ENCODE measurements at places on chromosomes 3 and 15. TPM values are rescaled to one million over a fixed set of nuclear protein-coding genes. Genes with fewer than 3 reads are reported as not detected.

The CNTN6 gene
- polyA plus RNA-seq, result not detected

The JAGN1 gene
- 44.9 TPM for polyA plus RNA-seq

The TMEM40 gene
- not detected for polyA plus RNA-seq

- no peak overlapping the region for H3K4me3 ChIP-seq
- peak; percentile 16 for DNase-seq
- H3K27ac ChIP-seq, result no peak overlapping the region
- H3K36me3 ChIP-seq, result no peaks in the 10 kb centered on the region
- H3K4me1 ChIP-seq, result no peaks in the 10 kb centered on the region
- H3K27me3 ChIP-seq, result no peaks in the 10 kb centered on the region
These were observed 116.2 kb upstream of the KCNMB2 start for GRCh38 chr3:178420033-178420432.

DNA sequence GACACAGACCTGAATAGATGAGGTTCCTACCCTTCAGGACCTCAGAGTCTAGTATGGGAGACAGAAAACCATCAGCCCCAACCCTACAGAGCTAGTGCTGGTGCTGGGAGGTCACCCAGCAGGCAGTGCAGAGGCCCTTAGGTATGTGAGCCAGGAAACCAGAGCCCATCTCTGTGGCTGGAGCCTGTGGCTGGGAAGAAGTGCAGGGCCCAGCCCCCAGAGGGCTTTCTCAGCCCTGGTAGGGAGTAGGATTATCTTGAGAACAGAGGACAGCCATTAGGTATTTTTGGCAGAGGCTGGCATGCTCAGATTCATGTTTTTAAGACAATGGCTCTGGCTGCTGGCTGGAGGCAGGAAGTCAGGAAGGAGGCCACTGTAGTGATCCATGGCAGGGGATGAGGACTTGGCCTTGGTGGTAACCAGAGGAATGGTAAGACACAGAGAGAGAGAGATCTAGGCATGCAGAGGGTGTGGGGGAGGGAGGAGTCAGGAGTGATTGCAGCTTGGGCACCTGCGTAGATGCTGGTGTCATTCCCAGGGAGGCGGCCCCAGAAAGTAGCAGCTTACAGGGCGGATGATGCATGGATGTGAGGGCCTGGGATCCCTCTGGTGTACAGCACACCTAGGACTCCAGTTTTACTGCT, 220.9 kb upstream of the EIF1B start:
- H3K27ac ChIP-seq, result no peak overlapping the region
- DNase-seq, result no peak
- no peaks in the 10 kb centered on the region for H3K27me3 ChIP-seq
- no peaks in the 10 kb centered on the region for H3K4me1 ChIP-seq

DNA sequence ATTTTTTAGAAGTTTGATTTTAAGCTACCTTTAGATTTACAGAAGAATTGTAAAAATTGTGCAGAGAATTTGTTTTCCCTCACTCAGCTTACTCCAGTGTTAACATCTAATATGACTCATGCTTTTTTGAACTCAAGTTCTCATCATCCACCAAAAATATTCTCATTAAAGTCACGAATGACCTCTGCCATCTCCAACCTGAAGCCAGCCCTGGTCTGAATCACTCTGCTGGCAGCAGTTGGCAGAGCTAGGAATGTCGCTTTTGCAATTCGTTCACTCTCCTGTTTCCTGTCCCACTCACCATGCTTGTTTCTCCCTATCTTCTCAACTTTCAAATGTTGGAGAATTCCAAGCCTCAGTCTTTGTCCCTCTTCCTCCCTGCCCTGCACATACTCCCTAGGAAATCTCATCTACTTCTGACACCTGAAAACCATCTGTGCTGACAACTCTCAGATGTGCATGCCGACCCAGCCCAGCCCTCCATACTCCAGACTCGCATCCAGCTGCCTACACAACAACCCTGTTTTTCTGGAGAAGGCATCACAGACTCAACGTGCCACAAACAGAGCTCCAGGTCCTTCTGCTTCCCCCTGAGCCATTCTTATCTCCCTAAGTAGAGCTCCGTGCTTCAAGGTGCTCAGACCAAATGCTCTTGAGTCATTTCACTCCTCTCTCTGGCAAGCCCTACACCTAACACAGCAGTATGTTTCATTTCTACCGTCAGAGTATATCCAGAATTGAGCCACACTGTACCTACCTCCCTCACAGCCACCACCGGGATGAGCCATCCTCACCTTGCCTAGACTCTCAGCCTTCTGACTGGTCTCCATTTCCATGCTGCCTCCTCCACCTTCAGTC, 24.9 kb downstream of the PRR23E start:
- no peaks in the 10 kb centered on the region for H3K27me3 ChIP-seq
- no peaks in the 10 kb centered on the region for H3K36me3 ChIP-seq
- no peak overlapping the region for H3K27ac ChIP-seq
- no peak overlapping the region for H3K4me3 ChIP-seq
- DNase-seq, result no peak

GRCh38 chr15:74540161-74540760, 759 bp upstream of the ARID3B start:
- DNase-seq, result no peak
- H3K27ac ChIP-seq, result peak overlapping the region; percentile 91
- H3K27me3 ChIP-seq, result no peaks in the 10 kb centered on the region
- H3K36me3 ChIP-seq, result no peaks in the 10 kb centered on the region
- H3K4me1 ChIP-seq, result peaks cover 10% of the 10 kb centered on the region

DNA sequence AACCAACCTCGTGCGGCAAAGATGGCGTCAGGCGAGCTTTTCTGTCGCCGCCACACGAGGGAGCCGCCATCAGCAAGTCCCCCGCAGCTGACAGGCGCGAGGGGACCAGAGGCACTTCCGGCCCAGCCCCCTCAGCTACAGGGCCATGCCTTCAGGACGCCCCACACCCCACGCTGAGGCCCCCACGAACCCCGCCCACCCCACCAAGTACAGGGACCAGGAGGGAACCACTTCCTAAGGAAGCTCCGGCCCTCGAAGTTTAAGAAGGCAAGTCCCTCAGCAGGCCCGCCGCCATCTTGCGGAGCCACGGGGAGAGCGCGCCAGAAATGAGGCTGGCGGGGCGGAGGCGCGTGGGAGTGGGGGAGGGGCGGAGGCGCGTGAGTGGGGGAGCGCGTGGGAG, 790 bp downstream of the DAZL start:
- no peaks in the 10 kb centered on the region for H3K27me3 ChIP-seq
- H3K36me3 ChIP-seq, result no peaks in the 10 kb centered on the region
- H3K4me3 ChIP-seq, result no peak overlapping the region

DNA sequence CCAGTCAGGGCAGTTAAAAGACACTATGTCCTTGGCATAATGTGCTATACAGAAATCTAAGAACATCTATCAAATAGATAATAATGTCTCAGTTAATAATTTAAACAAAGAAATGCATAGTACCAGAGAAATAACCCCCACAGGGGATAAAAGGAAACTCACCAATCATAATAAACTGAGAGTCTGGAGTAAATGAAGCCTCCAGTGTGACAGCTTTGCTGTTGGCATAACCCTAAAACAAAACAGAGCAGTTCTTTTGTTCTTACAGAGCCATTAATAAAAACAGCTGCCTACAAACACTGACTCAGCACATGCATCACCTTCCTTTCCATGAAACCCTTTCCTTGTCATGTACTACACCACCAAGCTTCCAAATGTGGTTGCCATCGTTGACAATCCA, 13.5 kb downstream of the PPM1M start:
- H3K4me3 ChIP-seq, result no peak overlapping the region
- no peak overlapping the region for H3K27ac ChIP-seq
- H3K36me3 ChIP-seq, result peaks cover 30% of the 10 kb centered on the region
- no peak for DNase-seq
- no peaks in the 10 kb centered on the region for H3K27me3 ChIP-seq

GRCh38 chr3:89360156-89360555, 252.7 kb downstream of the EPHA3 start:
- no peak overlapping the region for H3K4me3 ChIP-seq
- H3K36me3 ChIP-seq, result no peaks in the 10 kb centered on the region
- H3K27ac ChIP-seq, result no peak overlapping the region
- no peak for DNase-seq
- no peaks in the 10 kb centered on the region for H3K27me3 ChIP-seq

DNA sequence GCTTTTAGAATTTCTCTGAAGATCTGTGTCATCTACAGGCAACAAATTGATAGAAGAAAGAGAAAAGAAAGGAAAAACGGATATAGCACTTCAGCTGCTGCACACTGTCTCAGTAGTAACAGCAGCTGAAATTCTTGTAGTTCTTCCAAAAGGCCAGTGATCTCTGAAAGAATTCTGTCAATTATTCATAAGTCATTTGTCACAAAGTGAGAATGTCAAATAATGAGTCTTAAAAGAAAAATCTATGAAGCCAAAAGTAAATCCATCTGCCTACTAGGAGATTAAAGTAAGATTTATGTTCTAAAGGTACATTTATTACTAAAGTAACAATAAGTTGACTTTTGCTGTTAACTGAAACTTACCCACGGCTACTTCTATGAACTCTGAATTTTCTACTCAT, 24.6 kb downstream of the IFT80 start:
- DNase-seq, result peak; percentile 36
- no peaks in the 10 kb centered on the region for H3K27me3 ChIP-seq
- H3K4me3 ChIP-seq, result no peak overlapping the region
- H3K4me1 ChIP-seq, result peaks cover 16% of the 10 kb centered on the region
- H3K36me3 ChIP-seq, result peaks cover 3% of the 10 kb centered on the region

DNA sequence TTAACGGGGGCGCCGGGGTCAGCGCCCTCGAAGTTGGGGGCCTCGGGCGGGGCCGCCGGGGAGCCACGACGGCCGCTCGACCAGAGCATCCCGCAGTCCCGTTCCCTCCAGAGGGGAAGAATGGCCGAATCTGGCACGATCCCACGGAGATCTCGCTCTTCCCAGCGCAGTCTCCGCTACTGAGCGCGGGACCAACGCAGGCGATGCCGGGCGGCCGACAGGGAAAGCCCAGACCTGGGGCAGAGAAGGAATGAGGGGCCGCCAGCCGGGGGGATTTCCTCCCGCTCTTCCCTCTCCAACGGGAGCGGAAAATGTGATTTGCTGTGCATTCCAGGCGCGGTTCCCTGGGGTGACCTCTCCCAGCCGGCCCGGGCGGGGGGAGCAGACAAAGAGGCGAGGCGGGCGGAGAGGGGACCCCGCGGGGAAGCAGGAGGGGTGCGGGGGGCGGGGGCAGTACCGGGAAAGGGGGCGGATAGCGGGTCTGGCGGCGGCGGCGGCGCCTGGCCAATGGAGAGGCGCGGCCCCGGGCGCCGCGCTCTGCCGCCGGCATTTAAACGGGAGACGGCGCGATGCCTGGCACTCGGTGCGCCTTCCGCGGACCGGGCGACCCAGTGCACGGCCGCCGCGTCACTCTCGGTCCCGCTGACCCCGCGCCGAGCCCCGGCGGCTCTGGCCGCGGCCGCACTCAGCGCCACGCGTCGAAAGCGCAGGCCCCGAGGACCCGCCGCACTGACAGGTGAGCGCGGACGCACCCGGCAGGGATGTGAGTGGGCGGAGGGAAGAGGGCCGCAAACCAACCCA, at the start of gene GREM1:
Gene GREM1, plus strand, starts transcription at position 579 of the 801 bp plus-strand sequence. CDS start 12,687 bp downstream, outside the sequence.
- DNase-seq, result peak; percentile 38
- H3K36me3 ChIP-seq, result peaks cover 2% of the 10 kb centered on the region
- peak within 1 kb of the TSS; percentile 68 for H3K27ac ChIP-seq
- peaks cover 2% of the 10 kb centered on the region for H3K4me1 ChIP-seq

DNA sequence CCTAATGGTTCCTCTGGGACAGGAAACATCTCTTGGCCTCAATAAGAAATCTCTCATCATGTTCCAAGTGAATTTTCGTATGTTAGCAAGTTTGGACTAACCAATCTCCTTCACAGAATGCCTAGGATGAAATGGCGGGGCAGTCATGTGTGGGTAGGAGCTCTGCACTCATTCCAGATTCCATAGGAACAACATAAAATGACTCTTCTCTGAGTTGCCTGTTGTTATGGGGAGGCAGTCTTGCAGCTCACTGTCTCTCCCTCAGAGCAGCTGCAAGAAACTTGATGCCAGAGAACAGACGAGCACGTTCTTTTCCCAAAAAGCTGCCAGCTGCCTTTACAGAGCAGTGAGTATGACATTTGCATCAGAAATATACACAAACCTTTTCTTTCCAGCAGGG, 34.1 kb downstream of the SPATA12 start:
- DNase-seq, result peak; percentile 72
- H3K4me1 ChIP-seq, result no peaks in the 10 kb centered on the region
- no peak overlapping the region for H3K4me3 ChIP-seq
- no peaks in the 10 kb centered on the region for H3K27me3 ChIP-seq
- no peaks in the 10 kb centered on the region for H3K36me3 ChIP-seq

GRCh38 chr3:72418244-72418643, 430.0 kb downstream of the SHQ1 start:
- peak; percentile 22 for DNase-seq
- peaks cover 2% of the 10 kb centered on the region for H3K4me1 ChIP-seq
- no peak overlapping the region for H3K27ac ChIP-seq
- no peaks in the 10 kb centered on the region for H3K36me3 ChIP-seq
- no peaks in the 10 kb centered on the region for H3K27me3 ChIP-seq

- no peaks in the 10 kb centered on the region for H3K36me3 ChIP-seq
- H3K27me3 ChIP-seq, result no peaks in the 10 kb centered on the region
- DNase-seq, result peak; percentile 55
- H3K27ac ChIP-seq, result peak overlapping the region; percentile 91
- no peak overlapping the region for H3K4me3 ChIP-seq
These were observed 43.1 kb downstream of the BHLHE40 start for GRCh38 chr3:5022187-5022965.

DNA sequence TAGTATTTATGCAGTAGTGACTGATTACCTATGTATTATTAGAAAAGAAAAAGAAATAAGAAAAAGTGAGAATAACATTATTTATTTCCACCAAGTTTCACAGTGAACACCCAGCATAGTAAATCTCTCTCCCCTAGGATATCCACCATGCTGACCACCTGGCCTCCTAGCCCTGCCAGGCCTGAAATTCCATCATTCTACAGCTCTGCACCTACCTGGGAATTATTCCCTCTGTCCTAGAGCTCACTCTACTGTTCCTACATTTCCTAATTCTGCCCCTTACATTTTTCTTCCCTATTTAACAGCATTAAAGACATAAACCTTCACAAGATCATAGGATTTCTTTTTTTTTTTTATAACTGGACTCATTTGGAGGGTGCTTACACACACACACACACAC, 525.3 kb upstream of the PPP2R3A start:
- no peaks in the 10 kb centered on the region for H3K27me3 ChIP-seq
- DNase-seq, result no peak
- H3K4me3 ChIP-seq, result no peak overlapping the region
- H3K4me1 ChIP-seq, result no peaks in the 10 kb centered on the region
- H3K27ac ChIP-seq, result no peak overlapping the region

DNA sequence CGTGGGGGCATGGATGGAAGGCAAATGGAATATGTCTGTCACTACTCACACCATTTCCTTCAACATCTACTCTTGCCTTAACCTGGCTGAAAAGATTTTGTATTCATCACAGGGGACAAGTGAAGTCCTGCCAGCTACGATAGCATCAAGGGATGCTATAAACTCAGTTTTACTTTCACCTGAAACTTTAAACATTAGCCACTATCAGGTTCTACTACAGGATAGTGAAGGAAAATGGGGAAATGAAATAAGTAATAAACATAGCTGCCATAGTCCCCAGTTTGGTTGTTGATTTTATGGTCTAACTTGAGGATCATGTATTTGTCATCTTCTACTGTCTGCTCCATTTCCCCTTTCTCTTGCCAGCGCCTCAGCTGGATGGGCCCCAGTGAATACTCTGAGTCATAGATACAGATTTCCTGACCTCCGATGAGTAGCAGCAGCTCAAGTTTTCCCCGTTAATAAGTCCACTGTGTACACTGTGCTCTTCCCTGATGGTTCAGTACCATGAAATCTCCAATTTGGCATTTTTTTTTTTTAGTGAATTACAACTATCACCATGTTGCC, 338.2 kb upstream of the SLCO3A1 start:
- DNase-seq, result peak; percentile 82
- H3K36me3 ChIP-seq, result no peaks in the 10 kb centered on the region
- H3K27me3 ChIP-seq, result no peaks in the 10 kb centered on the region
- no peak overlapping the region for H3K4me3 ChIP-seq
- H3K4me1 ChIP-seq, result peaks cover 7% of the 10 kb centered on the region

Measured in fibroblast of lung (primary cell).